ENCODE measurements at places on chromosomes 1 and 21.
A peak's percentile ranks its signal among the peaks of the same experiment; 100 is the strongest.

GRCh38 chr1:204837440-204838084, 33.1 kb upstream of the NFASC start:
- DNase-seq, result peak; percentile 52

DNA sequence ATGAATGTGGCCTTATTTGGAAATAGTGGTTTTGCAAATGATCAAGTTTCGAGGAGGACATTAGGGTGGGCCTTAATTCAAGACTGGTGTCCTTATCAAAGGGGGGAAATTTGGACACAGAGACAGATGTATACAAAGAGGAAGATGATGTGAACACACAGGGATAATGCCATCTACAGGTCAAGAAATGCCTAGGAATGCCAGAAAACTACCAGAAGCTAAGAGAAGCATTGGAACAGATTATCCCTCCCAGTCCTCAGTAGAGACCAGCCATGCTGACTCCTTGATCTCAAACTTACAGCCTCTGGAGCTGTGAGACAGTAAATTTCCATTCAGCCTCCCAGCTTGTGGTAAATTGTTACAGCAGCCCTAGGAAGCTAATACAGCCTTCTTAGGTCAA, 151.4 kb downstream of the PTGER3 start:
- peak; percentile 26 for DNase-seq

DNA sequence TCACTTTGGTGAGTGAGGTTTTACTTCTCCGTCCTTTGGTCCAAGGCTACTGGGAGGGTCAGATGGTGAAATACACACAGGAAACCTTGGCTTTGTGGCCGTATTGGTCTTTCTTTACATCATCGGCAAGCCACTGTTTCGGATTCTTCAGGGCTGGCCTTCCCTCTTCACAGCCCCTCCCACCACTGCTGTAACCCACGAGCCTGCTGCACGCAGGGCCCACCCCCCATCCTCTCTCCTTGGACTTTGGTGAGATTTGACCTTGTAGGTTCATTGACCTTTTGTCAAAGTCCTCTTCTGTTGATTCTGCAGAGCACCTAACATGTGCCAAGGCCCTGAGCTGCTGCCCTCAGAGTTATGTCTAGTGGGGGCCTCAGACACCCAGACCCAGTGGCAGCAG, 328.6 kb downstream of the CAMTA1 start:
- no peak for DNase-seq

- DNase-seq, result peak; percentile 21
Observed at GRCh38 chr1:37661401-37661800, 26.7 kb upstream of the RSPO1 start.

DNA sequence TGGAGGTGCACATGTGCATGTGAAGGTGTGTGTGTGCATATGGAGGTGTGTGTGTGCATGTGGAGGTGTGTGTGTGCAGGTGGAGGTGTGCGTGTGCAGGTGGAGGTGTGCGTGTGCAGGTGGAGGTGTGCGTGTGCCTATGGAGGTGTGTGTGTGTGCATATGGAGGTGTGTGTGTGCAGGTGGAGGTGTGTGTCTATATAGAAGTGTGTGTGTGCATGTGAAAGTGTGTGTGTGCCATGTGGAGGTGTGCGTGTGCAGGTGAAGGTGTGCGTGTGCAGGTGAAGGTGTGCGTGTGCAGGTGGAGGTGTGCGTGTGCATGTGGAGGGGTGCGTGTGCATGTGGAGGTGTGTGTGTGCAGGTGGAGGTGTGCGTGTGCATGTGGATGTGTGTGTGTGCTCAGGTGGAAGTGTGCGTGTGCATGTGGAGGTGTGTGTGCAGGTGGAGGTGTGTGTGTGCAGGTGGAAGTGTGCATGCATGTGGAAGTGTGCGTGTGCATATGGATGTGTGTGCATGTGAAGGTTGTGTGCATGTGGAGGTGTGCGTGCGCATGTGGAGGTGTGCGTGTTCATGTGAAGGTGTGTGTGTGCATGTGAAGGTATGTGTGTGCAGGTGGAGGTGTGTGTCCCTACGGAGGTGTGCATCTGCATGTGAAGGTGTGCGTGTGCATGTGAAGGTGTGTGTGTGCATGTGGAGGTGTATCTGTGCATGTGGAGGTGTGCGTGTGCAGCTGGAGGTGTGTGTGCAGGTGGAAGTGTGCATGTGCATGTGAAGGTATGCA, 13.5 kb downstream of the C1orf74 start:
- no peak for DNase-seq

DNA sequence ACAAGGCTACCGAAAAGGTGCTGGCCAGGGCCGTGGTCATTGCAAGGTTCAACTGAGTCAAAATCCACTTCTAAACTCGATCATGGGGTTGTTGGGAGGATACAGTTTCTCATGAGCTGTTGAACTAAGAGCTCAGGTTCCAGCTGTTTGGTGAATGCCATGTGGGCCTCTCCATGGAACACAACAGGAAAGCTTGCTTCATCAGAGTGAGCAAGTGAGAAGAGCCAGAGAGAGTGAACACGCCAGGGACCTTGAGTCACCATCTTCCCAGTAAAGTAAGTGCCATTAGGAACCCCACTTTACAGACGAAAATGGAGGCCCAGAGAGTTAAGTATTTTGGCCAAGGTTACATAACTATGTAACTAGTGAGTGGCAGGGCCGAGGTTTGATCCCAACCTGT, 475.1 kb upstream of the VAMP3 start:
- no peak for DNase-seq

- DNase-seq, result no peak
Observed at GRCh38 chr1:193437785-193438184, 251.4 kb upstream of the B3GALT2 start.

DNA sequence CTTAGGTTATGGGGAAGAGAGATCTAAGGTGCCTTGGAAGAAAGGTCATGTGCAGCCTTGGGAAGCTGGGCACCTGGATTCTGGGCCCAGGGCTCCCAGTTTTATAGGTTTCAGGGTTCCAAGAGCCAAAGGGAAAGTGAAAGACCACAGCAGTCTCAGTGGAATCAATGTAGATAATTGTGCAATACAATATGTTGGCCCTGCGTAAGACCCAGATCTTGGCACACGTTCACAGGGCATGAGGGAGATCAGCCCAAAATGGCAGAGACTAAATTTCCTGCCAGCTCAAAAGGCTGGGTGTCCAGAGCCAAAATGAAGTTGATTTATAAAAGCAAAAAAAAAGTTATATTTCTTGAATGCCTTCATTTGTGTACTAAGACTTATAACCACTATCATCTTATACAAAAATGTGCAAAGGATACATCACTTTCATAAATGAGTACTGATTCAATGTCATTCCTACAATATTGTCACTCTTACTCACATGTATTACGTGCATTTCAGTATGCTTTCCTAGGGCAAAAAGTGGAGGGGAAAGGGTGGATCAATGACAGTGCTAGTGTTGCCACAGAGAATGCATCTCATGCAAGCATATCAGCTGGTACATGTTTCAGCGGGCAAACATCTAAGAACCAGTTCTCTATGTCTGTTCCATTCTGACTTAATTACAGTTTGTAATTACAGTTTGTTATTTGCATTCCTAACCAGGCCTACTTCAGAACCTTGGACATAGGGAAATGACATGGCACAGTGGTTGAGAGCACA, 22.5 kb upstream of the NPL start:
- no peak for DNase-seq

DNA sequence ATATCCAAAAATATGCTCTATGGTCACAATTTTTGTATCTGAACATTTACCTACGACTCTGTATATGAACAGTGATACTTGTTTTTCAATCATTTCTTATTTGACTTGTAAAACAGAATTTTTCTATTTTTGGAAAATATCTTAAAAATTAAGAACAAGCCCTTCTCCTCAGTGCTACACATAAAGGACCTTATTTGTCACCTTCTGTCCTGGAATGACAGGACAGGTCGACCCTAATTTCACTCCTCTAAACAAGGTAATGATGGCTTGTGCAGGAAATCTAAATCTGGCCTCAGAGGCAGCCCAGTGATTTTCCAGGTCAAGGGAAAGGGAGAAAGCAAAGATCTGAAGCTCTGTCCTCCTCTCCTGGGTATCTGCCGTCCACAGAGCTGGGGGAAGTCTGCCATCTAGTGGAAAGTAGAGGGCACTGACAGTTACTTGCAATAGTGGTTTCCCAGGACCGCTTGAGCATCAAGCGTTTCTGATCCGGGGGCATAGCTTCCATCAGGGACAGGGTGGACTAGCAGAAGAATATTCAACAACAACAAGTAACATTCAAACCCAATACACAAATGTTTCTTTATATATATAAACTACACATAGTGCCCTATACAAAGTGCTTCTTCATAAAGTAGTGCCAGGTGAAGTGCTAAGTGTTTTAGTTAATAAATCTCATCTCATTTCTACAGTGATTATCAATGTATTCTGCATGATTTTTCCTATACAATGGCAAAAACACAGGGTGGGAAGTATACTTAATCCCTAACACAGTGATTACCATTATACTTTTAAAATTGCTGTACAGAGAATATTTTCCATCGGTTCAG, 74.6 kb downstream of the SLC25A24 start:
- peak; percentile 76 for DNase-seq

- DNase-seq, result no peak
Observed at GRCh38 chr1:211935448-211935970, 99.8 kb downstream of the INTS7 start.

- no peak for DNase-seq
Observed at GRCh38 chr1:151540982-151541377, 871 bp downstream of the TUFT1 start.

GRCh38 chr1:244456586-244456985, 4.5 kb upstream of the CATSPERE start:
- DNase-seq, result no peak

GRCh38 chr1:110298991-110299390, 40.2 kb upstream of the RBM15 start:
- DNase-seq, result peak; percentile 53

DNA sequence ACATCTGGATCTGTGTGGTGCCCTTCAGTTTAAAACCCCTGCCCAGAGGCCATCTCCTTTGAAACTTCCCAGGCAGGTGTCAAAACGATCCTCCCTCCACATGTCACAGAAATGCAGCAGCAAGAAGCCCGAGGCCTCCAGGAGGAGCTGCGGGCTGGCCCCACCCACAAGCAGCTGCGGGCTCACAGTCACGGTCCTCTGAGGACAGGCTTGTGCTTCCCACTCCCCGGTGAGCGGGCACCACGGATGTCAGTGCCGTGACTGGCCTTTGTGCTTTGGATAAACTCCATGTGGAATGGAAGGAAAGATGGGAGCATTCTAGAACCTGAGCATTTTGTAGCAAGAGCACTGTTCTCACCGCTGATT, 65.8 kb downstream of the SIK1 start:
- DNase-seq, result peak; percentile 64

GRCh38 chr1:23222331-23222730, 5.0 kb upstream of the HTR1D start:
- DNase-seq, result no peak

DNA sequence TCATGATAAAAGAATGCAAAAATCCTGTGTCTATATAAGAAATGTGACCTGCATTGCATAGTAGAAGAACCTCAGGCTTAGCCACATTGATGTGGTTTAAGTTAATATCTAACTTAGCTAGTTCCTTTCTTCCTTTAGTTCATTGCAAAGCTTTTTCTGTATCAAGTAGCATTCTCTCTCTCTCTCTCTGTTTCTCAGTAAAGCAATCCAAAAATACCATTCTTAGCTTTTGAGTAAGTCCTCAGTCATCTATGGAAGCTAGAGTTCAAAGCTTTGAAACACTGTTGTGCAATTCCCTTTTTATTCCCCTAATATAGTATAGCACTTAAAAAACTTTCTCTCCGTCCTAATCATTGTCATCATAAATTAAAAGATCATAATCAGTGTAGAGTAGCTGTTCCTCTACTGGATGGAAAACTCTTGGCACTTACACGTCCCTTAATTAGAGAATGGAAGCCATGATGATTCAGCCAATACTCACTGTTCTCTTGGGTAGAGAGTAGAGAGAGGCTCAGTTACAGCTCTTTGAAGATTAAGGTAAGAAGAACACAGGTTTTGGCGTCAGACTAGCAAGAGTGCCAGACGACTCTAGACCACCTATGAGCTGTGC, 350.3 kb upstream of the LYPLAL1 start:
- DNase-seq, result peak; percentile 87

GRCh38 chr1:172176206-172176605, 244.3 kb upstream of the C1orf105 start:
- DNase-seq, result no peak
